Neural cell (in vitro differentiated cells): ENCODE measurements at places on chromosomes 12 and 14. TPM values are rescaled to one million over a fixed set of nuclear protein-coding genes. Genes with fewer than 3 reads are reported as not detected.

MLF2 gene
- polyA plus RNA-seq = 134 and 176 TPM in 2 replicates

DCN gene
- polyA plus RNA-seq = 0.76 TPM in 1 of 2 replicates, not detected in the other

GDF3 gene
- not detected in 2 replicates for polyA plus RNA-seq

ART4 gene
- polyA plus RNA-seq = not detected in 2 replicates

SHMT2 gene
- 38.2 and 42.2 TPM in 2 replicates for polyA plus RNA-seq

ATL1 gene
- polyA plus RNA-seq = 70.4 and 73.0 TPM in 2 replicates
